ENCODE measurements at places on chromosomes 16 and 17. TPM values are rescaled to one million over a fixed set of nuclear protein-coding genes. Genes with fewer than 3 reads are reported as not detected.

The PPM1E gene
- 7.1 TPM for total RNA-seq

The RPUSD1 gene
- total RNA-seq, result 48.6 TPM

DNA sequence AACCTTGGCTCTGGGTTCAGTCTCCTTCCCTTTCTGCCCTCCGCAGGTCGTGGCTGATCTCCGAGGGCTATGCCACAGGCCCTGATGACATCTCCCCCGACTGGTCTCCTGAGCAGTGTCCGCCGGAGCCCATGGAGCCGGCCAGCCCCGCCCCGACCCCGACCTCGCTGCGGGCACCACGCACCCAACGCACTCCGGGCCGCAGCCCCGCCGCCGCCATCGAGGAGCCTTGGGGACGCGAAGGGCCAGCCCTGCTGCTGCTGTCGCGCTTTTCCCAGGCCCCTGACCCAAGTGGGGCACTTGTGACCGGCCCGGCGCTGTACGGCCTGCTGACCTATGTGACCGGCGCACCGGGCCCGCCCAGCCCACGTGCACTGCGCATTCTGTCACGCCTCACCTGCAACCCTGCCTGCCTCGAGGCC lies 5.1 kb downstream of the ARMC5 start:
- H3K4me1 ChIP-seq, result no peaks in the 10 kb centered on the region
- H3K4me3 ChIP-seq, result no peak overlapping the region
- H3K27ac ChIP-seq, result no peak overlapping the region
- no peak for DNase-seq
- H3K27me3 ChIP-seq, result no peaks in the 10 kb centered on the region
- H3K36me3 ChIP-seq, result peaks cover 29% of the 10 kb centered on the region

The SERPINF2 gene
- total RNA-seq, result 0.68 TPM

- DNase-seq, result no peak
- peaks cover 18% of the 10 kb centered on the region for H3K36me3 ChIP-seq
- H3K4me1 ChIP-seq, result peaks cover 3% of the 10 kb centered on the region
Measured at GRCh38 chr17:57615836-57616757, 129.0 kb downstream of the CCDC182 start.

The TPSB2 gene
- total RNA-seq, result not detected

The BAIAP3 gene
- 6.8 TPM for total RNA-seq

DNA sequence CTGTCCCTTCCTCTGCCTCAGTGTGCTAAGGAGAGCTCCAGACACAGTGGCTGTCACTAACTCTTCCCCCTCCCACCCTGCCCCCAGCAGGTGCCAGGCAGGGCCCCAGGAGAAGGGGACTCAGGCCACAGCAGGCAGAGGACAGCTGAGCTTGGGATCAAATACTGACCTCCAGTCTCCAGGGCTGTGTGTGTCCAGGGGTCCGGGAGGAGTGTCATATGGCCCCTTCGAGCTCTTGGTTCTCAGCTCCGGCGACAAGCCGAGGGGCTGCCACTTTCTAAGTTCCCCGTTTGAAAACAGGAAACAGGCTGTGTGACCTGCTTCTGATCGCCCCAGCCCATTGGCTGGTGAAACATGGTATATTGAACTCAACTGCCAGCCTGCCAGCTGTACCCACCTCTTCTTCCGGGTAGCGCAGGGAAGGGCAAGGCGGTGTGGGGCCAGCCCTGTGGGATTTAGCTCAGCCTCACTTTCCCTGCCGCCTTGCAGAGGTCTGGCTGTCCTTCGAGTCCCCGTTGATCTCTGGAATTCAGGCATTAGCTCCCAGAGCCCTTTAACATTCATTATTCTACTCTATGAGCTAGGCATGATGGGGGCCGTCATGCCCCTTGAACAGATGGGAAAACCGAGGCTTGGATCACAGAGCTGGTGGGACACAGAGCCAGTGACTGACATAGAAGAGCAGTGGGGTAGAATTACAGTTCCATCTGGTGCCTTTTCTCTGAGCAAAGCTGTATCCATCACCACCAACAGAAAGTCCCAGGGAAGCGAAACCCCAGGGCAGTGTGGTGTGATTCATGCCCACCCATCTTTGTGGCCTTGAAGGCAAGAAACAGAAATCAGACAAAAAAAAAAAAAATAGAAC lies at the start of gene SNX20:
Gene SNX20 (minus strand): TSS at position 292 of the 865 bp plus-strand sequence. CDS start 3,786 bp downstream, outside the sequence.
- DNase-seq, result no peak
- no peaks in the 10 kb centered on the region for H3K36me3 ChIP-seq
- H3K27ac ChIP-seq, result no peak within 1 kb of the TSS
- no peaks in the 10 kb centered on the region for H3K27me3 ChIP-seq
- no peak within 1 kb of the TSS for H3K4me3 ChIP-seq
- H3K4me1 ChIP-seq, result no peaks in the 10 kb centered on the region
